ENCODE measurements at places on chromosomes 12 and 14.
A peak's percentile ranks its signal among the peaks of the same experiment; 100 is the strongest.

DNA sequence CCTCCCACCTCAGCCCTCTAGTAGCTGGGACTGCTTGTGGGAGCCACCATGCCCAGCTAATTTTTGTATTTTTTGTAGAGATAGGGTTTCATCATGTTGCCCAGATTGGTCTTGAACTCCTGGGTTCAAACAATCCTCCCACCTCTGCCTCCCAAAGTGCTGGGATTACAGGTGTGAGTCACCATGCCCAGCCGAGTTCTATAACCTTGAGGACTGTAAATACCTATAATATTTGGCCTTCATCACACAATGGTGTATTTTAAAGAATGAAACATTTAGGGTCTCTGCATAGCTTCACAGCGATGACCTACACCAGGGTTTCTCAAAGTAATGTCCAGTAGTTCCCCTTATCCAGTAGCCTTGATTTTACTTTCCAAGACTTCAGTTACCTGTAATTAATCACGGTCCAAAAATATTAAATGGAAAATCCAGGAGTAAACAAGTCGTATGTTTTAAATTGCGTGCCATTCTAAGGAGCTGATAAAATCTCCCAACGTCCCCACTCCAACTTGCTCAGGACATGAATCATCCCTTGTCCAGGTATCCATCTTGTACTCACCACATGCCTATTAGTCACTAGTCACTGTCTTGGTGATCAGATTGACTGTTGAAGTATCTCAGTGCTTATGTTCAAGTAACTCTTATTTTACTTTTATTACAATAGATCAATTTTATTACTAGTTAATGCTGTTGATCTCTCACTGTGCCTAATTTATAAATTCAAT lies 368.2 kb downstream of the BTG1 start:
- no peak for DNase-seq

DNA sequence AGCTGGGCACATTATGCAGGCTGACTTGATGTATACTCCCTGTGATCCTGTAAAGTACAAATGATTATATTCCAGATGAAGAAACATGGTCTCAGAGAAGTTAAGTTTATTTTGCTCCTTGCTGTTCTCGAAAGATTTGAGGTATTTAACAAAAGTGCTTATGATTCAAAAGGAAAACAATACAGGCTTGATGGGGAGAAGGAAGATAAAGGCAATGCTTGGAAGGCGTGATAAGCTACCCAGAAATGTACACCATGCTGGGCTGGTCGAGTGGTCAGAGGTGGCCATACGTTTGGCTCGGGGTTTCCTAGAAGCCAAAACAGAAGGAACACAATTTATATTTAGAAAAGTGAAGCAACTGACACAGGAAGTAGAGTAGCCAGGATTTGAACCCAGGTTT lies 201.0 kb downstream of the KTN1 start:
- DNase-seq, result no peak

GRCh38 chr12:46177837-46178608 lies 90.8 kb downstream of the SLC38A1 start:
- DNase-seq, result no peak

DNA sequence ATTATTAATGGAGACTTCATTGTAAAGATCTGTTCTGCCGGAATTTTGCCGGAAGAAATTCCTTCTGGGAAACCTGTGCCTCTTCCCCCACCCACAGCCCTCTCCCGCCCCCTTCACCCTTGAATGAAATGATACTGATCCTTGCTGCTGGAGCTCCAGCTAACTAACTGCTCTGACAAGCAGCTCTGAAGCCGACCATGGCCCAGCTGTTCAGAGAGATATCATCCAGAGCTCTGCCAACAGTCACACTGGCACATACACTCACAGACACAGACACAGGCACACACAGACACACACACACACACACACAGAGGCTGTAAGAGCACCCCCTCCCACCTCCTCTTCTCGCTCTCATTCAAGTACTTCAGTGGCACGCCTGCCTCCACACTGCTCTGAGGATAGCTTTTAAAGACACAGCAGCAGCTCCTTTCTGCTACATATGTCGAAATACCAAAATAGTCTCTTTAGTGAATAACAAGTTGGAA lies 88.6 kb downstream of the R3HDM2 start:
- DNase-seq, result no peak

- no peak for DNase-seq
Observed at GRCh38 chr12:89779090-89779489, 70.5 kb upstream of the ATP2B1 start.

DNA sequence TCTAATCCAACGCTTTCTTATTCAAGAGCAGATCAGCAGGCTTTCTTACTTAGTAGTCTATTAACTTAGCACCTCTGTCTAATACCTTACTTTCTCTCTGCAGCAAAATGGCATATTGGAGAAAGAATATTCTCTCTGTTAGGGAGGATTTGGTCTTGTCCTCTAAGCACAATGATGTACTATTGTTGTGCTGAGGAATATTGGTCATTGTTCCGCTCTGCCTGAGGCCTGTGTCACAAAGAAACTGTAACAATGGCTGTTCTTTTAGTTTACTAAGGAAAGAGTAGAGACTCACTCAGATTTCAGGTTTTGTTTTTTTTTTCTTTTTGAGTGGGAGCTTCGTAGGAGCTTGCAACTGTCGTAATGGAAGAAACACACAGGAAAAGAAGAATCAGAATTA lies 1358.8 kb downstream of the LRFN5 start:
- DNase-seq, result no peak

- DNase-seq, result peak; percentile 48
Observed at GRCh38 chr12:121060149-121061001, 21.3 kb upstream of the OASL start.

DNA sequence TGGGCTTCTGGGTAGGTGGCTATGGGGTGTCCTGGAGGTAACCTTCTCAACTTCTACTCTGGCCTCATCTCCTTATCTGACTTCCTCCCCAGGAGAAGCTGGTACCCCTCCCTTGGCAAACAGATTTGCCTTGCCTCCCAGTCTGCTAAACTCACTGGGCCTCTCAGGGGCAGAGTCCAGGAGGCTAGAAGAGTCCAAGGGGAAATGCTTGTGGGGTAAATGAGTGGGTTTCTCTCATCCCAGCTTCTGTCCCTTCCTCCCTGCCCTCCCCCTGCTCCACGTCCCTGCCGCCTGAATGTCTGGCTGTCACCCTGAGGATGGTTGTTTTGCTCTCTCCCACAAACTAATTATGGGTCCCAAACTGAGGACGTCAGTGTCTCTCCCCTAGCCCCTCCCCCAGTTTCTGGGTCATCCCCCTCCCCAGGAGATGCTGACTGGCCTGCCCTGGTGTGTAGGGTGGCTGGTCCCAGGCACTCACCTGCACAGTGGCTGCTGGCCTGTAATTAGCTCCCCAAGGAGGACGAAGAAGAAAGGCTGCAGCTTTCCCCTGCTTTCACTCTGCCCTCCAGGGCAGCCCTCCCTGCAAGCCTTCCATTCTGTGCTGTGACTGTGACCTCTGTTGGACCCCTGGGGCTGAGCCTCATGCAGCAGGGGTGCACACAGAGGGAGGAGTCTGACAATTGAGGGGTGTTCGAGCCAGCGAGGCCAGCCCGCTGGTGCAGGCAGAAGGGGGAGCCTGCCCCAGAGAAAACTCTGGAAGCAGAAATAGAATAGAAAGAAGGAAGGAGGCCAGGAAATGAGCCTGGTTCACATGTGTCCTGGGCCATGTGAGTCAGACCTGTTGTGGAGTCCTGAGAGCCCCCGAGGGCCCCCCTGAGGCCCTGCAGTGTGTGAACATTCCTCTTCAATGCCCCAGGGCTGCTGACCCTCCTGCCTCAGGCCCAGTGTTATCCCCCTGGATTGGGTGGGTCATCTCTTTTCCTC lies at the start of gene LRP1-AS:
LRP1-AS (minus strand) TSS at position 659 of the 984 bp plus-strand sequence.
- peak; percentile 70 for DNase-seq

- no peak for DNase-seq
Observed at GRCh38 chr12:117507548-117507947, 146.1 kb upstream of the NOS1 start.

DNA sequence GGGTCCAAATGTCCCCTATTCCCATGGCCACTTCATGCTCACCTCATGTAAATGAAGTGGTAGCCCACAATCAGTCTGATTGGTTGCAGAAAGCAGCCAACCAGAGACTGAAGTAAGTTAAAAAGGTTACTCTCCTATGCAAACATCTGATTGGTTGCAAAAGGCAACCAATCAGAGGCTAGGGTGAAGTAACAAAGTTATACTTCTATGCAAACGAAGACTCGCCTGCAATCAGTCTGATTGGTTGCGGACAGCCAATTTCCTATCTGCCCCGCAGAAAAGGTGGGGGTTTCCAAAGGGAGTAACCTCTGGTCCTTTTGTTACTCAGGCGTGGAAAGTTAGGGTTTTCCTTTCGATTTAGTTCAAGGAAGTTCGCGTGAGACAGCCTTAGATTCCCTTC lies 208.1 kb upstream of the NEDD1 start:
- DNase-seq, result no peak

GRCh38 chr14:68686724-68687123 lies 106.1 kb downstream of the ZFP36L1 start:
- DNase-seq, result no peak

- no peak for DNase-seq
Observed at GRCh38 chr14:93744176-93744575, 44.1 kb downstream of the PRIMA1 start.

- peak; percentile 83 for DNase-seq
Observed at GRCh38 chr14:93090826-93091555, 24.7 kb downstream of the ITPK1 start.

- peak; percentile 65 for DNase-seq
Observed at GRCh38 chr12:47870175-47870781, 34.5 kb downstream of the VDR start.

DNA sequence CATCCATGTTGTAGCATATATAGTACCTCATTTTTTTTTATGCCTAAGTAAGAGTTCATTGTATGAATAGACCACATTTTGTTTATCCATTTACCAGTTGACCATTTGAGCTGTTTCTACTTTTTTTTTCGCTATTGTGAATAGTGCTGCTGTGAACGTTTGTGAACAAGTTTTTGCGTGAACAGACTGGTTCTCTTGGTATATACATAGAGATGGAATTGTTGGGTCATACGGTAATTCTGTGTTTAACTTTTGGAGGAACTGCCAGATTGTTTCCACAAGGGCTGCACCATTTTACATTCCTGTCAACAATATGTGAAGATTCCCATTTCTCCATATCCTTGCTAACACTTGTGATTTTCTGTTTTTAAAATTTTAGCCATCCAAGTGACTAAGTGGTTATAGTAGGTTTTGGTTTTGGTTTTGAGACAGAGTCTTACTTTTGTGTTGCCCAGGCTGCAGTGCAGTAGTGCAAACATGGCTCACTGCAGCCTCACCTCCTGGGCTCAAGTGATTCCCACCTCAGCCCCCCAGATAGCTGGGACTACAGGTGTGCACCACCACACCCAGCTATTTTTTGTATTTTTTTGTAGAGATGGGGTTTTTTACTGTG lies 68.3 kb upstream of the AMN start:
- no peak for DNase-seq

DNA sequence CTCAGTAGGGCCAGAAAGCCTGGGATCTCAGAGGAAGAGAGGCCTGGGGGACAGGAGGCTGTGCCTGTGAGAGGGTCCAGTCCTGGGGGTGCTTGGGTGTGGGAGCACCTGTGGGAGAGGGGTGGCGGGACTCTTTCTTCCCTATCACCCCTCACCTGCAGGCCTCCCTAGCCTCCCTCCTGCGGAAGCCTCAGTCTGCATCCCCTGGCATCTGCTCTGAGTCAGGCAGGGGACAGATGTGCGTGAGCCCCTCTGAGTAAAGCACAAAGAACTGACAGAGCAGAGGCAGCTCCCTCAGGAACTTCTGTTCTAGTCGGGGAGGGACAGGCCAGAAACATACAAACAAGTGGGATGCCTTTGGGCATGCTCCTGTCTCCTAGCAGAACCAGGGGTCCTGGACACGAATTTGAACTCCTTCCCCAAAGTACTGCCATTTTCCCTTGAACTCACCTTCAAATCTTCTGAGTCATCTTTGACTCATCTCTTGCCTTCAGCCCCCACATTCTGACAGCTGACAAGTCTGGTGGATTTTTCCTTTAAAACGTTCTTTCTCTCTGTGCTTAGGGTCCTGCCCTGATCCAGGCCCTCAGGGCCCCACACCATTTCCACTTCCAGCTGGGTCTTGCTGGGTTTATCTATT lies 8.5 kb upstream of the HSP90AA1 start:
- DNase-seq, result no peak

DNA sequence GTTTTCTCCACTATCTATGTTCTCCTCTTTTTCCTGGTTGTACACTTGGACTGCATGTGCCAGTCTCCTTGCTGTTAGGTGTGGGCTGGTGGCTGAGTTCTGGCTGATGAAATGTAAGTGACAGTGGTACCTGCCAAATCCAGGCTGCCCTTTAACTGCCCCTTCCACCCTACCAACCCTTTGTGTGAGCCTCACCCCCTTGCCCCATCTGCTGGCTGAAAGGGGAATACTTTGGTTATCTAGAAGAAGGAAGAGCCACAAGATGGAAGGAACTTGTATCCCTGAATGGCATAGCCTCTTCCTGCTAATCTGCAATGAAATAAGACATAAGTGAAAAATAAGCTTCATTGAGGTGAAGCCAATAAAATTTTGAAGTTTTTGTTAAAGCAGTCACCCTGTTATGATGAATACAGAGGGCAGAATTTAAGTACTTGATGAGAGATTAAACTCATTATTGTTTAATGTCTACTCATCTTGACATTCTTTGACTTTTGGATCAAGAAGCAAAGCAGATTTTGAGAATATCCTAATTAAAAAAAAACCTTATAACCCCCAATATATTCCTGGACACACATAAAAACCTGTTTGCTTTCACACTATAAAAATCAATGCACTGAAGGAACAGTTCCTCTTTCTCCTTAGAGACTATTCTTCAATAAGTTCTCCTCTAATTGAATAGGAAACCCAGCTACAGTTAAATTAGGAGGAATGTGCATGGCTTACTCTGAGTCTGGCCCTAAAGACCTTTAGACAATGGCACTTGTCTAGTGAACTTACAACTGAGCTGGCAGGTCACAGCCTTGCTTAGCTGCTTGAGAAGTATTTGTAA lies 262.6 kb upstream of the BTG1 start:
- DNase-seq, result peak; percentile 57

- DNase-seq, result no peak
Observed at GRCh38 chr12:30012816-30013450, 229.2 kb upstream of the TMTC1 start.

- DNase-seq, result no peak
Observed at GRCh38 chr12:98828802-98829600, 183.9 kb downstream of the APAF1 start.

- DNase-seq, result no peak
Observed at GRCh38 chr14:106489112-106489881, 962.9 kb downstream of the TMEM121 start.

DNA sequence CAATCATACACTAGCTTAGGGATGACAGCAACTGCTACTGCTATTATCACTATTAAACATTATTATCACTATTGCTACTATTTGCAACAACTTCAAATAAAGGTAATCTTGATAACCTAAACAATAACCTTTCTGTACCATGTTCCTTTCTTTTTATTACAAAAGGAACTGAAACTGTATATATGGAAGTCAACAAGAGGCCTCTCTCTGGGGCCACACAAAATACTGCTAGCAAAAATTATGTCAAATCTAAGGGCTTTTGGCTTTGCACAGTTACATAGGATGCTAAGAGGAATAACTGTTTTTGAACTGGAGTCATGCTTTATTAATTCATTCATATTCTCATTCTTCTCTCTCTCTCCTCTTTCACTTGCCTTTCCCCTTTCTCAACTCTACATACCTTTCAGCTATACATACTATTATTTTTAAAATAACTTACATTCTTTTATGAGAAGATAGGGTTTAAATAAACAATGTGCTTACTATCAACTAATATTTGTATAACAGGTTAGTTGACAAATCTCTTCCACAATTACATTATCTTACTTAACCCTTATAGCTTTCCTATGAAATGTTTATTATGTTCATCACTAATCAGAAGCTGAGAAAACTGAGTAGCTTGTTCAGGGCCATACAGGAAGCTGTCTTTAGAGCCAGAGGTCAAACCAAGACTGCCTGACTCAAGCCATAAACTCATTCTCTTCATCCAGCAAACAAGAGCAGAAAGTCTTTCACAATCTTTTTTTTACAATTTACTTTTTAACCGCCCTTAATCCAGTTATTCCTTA lies 25.7 kb downstream of the SPTSSA start:
- DNase-seq, result no peak
